ENCODE measurements at places on chromosomes 1 and 21.

- no peak for DNase-seq
These were observed 173.5 kb upstream of the ETV3 start for GRCh38 chr1:157311730-157312081.

DNA sequence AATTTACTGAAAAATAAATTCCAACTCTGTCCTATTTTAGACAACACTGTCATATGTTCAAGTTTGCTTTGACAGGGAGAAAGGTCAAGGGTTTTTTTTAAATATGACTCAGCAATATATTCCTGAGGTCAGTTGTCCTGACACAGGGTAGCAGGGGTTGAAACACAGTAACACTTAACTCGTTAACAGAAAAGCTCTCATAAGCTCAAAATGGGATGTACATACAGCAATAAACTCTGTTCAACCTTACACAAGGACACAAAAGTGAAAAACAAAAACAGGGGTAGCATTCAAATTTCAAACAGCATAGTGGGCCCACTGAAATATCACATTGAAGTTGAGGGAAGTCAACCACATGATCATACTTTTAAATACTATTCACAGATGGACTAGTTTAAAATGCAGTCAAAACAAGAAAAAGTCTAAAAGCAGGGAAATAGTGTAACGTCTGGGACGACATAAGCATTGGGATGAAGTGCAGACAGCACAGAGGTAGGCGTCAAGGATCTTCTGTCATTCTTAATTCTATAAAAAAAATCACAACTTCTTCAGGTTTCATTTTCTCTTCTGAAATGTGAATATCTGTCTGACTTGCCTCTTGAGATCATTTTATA lies 89.9 kb downstream of the SLC44A5 start:
- DNase-seq, result no peak

DNA sequence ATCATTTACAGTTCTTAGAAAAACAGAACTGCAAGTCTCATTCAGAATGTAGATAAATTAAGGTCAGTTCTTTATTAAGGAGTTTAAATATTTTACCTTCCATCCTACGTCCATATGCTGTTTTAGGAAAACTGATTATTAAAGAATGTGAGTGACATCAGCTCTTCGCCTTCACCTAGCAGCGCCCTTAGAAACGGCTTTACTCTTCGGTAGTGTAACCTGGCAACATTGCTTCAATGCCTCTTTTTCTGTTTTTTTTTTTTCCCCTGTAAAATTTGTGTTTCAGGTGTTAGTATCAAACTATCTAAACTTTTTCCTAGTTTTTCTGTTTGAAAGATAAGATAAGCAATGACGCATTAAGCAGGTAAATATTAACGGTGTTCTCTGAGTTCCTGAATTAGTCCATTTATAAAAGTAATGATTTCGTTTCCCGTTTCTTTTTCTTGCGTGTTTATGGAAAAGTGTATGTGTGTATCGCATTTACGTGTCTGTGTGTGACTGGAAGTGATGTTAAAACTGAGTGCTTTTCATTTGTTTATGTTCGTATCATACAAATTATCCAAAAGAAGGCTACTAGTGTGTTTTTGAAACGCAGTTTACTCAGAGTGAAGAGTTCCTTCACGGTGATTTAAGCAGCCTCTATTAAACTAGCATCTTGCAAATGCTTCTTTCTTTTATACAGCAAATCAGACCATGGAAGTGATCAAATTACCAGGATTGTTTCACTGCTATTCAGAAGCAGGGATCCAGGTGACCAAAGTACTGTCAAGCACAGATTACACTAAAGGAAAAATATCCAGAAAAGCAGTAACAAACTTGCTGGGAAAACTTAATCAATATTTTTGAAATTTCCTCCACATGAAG lies 139.0 kb downstream of the SDCCAG8 start:
- no peak for DNase-seq

- DNase-seq, result no peak
These were observed 31.3 kb downstream of the SMAP2 start for GRCh38 chr1:40404670-40405462.

GRCh38 chr1:51473331-51474115 lies 45.5 kb downstream of the EPS15 start:
- DNase-seq, result no peak

DNA sequence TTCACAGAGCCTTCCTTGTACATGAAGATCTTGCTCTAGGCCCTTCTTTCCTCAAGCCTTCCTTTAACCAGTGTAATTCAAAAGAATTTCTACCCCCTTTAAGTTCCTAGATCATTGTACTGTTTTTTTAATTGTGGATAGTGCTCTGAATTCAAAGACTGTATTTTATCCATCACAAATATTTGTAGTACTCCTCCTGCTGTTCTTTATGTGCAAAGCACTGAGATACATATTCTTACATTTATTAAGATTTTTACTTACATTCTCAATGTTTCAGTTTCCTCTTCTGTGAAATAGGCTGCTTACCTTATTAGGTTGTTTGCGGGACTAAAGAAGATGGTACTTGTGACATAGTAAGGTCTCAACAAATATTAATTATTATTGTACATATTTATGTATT lies 168.8 kb upstream of the PDE4B start:
- DNase-seq, result no peak

- DNase-seq, result no peak
These were observed 42.6 kb downstream of the CFAP57 start for GRCh38 chr1:43214501-43215444.

DNA sequence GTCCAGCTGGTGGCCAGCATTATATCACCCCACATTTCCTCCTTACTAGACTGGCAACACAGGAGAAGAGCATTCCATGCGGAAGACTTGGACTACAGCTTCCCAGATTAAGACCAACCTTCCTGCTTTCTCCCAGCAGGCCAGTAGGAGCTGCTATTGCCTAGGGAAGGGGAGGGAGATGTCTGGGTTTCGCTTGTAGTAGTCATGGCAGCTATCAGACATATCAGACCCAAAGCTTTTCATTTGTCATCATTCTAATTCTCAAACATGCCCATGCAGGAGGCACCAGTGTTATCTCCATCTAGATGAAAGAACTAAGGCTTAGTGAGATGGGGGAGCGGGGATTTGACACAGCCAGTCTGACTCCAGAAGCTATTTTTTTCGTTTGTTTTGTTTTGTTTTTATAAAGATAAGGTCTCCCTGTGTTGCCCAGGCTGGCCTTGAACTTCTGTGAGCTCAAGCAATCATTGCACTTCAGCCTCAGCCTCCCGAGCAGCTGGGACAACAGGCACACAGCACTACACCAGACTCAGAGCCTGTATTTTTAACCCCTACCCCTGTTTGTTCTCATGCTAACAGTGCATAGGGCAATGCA lies 4.5 kb downstream of the PLA2G2A start:
- peak; percentile 1 for DNase-seq

- no peak for DNase-seq
These were observed 163.1 kb downstream of the SMYD3 start for GRCh38 chr1:246343937-246344336.

DNA sequence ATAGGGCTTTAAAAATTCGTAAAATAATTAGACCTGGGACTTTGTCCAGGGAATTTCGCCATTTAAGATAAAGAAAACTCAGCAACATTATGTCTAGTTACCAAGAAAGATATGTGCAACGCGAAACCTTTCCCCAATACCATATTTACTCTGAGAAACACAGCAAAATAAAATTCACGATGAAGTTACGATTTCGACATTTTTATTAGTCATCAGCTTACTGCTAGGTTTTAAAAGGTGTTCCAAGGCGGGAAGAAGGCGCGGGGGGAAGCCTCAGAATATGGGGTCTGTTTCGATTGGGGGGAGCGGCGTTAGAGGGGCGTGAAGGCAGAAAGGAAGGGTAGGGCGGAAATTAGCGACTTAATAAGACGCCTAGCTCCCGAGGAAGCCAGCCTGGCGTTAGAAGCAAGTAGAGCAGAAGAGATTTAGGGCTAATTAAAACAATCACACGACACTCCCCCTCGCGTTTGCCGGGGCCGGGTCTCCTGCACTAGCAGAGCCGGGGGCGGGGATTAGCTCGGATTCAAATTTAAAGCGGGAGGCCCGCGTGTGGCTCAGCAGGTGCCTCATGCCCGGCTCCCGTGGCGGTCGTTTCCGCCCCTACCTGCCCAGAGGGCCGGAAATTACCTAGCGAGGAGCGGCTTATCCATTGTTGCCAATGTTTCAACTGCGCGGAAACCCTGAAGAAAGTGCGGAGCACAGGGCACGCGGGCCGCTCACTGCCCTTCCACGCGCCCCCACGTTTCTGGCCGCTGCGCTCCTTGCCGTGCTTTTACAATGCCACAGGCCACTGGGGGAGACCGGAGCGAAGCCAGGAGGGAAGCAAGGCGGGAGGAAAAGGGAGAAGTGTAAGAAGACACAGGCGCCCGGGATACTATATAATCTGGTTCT lies 795 bp upstream of the POU2F1 start:
- peak; percentile 85 for DNase-seq

DNA sequence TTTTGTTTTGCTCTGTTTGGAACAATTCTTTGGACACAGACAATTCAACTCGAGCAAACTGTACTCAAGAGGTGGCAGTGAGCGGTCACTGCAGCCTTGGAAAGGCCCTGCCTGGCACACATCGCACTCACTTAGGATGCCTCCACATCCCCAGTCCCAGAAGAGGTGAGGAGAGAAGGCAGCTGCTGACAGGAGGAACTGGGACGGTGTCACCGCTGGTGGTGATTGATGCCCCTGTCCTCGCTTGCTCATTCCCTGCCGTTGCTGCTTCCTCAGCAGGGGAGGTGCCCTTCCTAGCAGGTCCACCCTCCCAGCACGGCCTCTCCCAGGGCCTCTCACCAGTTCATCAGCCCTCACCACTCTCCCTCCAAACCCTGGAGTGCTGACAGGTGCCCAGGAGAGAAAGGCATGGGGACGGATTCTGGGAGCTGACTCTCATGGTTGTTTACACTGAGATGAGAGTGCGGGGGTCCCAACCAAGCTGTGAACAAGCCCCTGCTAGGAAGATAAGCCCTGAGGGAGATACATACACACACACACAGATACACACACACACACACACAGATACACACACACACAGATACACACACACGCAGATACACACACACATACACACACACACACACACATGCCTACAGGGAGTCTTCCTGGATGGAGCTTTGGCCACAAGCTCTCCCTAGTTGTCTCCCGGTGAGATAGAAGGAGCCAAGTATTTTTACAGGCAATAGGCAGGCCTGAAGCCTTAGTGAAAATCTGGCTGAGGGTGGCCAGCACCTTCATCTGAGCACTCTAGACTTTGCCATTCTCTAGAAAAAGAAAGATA lies 101.1 kb downstream of the CDC7 start:
- DNase-seq, result no peak

- no peak for DNase-seq
These were observed 58.4 kb downstream of the CAPN2 start for GRCh38 chr1:223770621-223771315.

- DNase-seq, result peak; percentile 49
These were observed 12.6 kb downstream of the METTL13 start for GRCh38 chr1:171794085-171794484.

DNA sequence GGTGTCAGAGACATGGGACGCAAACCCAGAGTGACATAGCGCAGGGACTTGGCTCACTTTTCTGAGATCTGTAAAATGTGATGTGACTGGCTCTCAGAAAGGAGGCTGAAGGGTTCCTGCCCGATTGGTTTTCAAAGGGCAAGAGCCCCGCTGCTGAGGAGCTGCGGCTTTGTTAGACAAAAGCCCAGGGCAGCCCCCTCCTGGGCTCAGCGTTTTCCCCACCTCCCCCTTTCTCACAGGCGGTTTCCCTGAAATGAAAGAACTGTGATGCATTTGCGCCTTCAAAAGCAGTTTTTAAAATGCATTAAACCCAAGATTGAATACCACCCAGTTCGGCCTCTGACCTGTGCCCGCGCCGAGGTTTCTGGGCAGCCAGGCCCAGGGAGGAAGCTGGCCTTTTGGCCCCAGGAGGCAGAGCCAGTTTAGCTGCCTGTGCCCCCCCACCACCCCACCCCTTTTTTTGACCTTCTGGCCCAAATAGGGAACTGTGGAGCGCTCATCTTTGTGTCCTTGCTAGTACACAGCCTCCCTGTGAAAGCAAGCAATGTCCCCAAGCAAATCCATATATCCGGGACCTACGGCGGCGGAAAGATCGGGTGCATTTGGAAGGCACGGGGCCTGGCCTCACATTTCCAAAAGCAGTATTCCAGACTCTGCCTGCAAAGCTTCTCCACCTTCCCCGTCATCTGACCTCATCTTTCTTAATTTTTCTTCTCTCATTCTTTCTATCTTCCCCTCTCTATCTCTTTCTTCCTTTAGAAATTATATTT lies 28.6 kb downstream of the CD247 start:
- DNase-seq, result no peak

GRCh38 chr1:228311091-228311490 lies 95.5 kb downstream of the TRIM11 start:
- no peak for DNase-seq

DNA sequence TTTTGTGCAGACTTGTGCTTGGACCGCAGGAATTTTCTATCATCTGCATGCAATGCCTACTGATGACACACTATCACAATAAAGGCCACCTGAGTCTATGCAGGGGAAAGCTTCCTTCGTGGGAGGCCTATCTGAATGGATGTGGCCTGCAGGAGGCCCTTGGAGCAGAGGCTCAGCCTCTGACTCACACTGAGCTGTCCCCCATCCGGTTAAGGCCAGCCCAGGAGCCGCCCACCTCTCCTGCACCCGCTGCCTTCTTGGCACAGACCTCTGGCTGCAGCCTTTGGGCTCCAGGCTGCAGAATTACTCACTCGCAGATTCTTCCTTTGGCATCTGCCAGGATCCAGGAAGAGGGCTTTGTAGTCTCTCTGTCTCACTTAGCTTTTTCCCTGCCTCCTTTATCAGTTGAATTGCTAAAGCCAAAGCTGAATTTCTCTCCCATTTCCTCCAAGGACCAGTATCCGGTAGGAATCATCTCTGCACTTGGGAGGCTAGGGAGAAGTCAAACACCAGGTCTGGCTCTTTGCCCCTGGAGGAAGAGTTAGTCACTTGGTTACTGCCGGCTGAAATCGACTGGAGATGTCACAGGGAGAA lies 65.1 kb upstream of the JUN start:
- no peak for DNase-seq

DNA sequence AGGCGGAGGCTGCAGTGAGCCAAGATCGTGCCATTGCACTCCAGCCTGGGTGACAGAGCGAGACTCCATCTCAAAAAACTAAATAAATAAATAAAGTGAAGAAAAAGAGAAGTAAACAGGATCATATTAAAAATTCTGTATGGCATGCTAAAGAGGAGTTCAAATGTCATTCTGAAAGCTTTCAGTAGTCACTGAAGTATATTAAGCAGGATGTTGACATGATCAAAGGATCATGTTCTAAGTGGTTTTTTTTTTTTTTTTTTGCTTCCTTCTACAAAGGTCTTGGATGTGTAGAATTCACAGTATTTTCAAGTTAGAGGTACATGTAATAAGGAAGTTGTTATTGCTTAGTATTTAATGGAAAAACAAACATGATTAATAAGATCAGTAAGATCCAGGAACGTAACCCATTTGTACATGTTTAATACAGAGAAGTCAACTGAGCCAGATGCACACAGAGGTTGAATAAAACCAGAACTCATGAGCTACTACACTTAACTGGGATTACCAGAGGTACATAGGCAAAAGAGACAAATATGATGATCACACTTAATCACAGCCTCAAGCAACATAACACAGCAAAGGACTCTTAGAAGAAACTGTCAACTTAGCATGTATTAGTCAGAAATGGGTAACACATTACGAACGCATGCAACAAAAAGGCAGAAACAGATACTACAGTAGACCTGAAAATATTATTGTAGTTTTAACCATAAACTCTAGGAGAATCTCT lies 12.2 kb downstream of the CDC42BPA start:
- no peak for DNase-seq

- no peak for DNase-seq
These were observed 349.1 kb upstream of the FMN2 start for GRCh38 chr1:239742416-239743109.

Data from stimulated activated CD4-positive, alpha-beta T cell treated with anti-CD3 and anti-CD28 coated beads, Interleukin-12 subunit alpha, Interleukin-12 subunit beta, amount 100 ng/mL, for 48 hours (primary cell).